ENCODE measurements at places on chromosomes 6 and 20. TPM values are rescaled to one million over a fixed set of nuclear protein-coding genes. Genes with fewer than 3 reads are reported as not detected.

PSORS1C2 gene
- not detected for total RNA-seq

FKBP1A gene
- 282 TPM for total RNA-seq

PARD6B gene
- 4.7 TPM for total RNA-seq

SNAI1 gene
- total RNA-seq: 0.90 TPM

KCNQ5 gene
- total RNA-seq: 14.6 TPM

GRCh38 chr6:39576556-39577303, 148.5 kb downstream of the KIF6 start:
- no peaks in the 10 kb centered on the region for H3K36me3 ChIP-seq
- peaks cover 4% of the 10 kb centered on the region for H3K27me3 ChIP-seq
- no peak overlapping the region for H3K27ac ChIP-seq
- no peak overlapping the region for H3K4me3 ChIP-seq
- no peaks in the 10 kb centered on the region for H3K4me1 ChIP-seq

- H3K27ac ChIP-seq: no peak overlapping the region
- H3K36me3 ChIP-seq: no peaks in the 10 kb centered on the region
- DNase-seq: no peak
Measured at GRCh38 chr6:167237438-167238145, 53.5 kb upstream of the UNC93A start.

- no peak overlapping the region for H3K27ac ChIP-seq
- peak overlapping the region; percentile 66 for H3K4me3 ChIP-seq
- peak; percentile 11 for DNase-seq
- H3K36me3 ChIP-seq: no peaks in the 10 kb centered on the region
- H3K27me3 ChIP-seq: peaks cover 40% of the 10 kb centered on the region
- H3K4me1 ChIP-seq: peaks cover 25% of the 10 kb centered on the region
Measured at GRCh38 chr6:16236631-16237199, 1.7 kb upstream of the GMPR start.

GRCh38 chr20:5996765-5997164, 46.3 kb downstream of the MCM8 start:
- peaks cover 34% of the 10 kb centered on the region for H3K36me3 ChIP-seq
- peak overlapping the region; percentile 45 for H3K27ac ChIP-seq
- no peak overlapping the region for H3K4me3 ChIP-seq
- no peaks in the 10 kb centered on the region for H3K27me3 ChIP-seq
- DNase-seq: peak; percentile 63

- peaks cover 3% of the 10 kb centered on the region for H3K27me3 ChIP-seq
- peak; percentile 39 for DNase-seq
- H3K4me3 ChIP-seq: no peak overlapping the region
- peaks cover 4% of the 10 kb centered on the region for H3K36me3 ChIP-seq
Measured at GRCh38 chr6:168619560-168620314, 178.8 kb downstream of the SMOC2 start.

All from activated CD8-positive, alpha-beta T cell treated with anti-CD3 and anti-CD28 coated beads for 36 hours (primary cell).